Fibroblast of skin of right biceps (primary cell): ENCODE measurements at places on chromosomes 2 and 18.

DNA sequence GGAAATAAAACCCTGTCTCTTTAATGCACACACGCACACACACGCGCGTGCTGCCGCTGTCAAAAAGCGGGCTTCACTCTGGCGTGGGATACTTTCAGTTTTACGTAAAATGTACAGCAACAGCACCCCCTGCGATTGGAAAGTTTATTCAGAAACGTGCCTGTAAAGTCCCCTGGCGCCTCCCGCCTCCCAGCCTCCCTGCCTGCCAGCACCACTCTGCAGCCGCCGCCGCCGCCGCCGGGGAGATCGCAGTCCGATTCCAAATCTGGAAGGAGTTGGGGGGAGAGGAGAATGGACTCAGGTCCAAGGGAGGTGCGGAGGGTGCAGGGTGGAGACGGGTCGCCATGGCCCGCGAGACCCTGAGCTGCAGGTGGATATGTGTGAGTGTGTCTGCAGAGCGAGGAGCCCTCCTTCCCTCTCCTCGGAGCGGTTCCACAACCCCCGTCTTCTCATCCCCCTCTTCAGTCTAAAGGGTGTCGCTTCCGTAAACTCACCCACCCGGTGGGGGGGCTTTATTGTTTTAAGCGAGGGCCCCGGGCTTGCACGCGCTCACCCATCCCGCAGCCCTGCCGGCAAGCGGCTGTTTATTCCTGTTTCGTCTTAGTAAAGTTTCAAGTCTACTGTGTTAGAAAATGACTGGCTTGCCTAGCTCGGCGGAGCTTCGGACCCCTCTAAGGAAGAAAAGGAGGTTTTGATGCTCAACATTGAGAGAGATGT is 1.8 kb upstream of the BCL11A start:
- DNase-seq: peak; percentile 82

GRCh38 chr2:229118336-229118735 is 152.8 kb downstream of the PID1 start:
- DNase-seq: peak; percentile 9

- DNase-seq: peak; percentile 97
Measured at GRCh38 chr2:157229572-157229971, 27.9 kb upstream of the GALNT5 start.

GRCh38 chr2:46040563-46041155 is 256.5 kb upstream of the EPAS1 start:
- DNase-seq: no peak

DNA sequence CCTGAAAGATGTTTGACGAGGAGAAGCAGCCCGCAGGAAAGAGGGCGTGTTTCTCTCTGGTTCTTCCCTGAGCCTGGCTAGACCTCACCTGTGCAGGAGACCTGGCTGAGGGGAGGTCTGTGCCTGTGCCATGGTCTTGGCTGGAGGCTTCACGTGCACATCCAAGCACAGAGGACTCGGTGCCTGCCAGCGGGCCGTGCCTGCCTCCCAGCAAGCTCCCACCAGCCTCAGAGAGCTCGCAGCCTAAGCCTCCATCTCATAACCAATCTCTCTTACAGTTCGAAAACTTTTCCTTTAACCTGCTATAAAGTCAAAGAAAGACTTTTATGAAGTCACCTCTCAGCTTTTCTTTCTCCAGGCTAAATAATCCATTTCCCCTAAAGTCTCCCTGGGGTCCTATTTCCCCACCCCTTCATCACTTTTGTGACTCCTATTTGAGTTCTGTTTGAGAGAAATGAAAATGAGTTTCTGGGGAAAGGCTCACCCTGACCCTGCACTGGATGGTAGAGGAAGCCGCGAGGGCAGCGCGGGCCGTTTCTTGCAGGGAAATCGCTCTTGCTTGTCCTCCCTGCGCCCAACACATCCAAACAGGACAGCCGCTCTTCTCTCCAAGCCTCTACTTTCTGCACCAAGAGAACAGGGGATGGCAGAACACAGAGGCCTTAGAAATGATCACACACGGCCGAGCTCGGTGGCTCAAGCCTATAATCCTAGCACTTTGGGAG is 521.0 kb downstream of the SOX11 start:
- no peak for DNase-seq

- DNase-seq: peak; percentile 78
Measured at GRCh38 chr18:73563901-73564472, 583.6 kb downstream of the FBXO15 start.

GRCh38 chr2:105184420-105184819 is 57.1 kb upstream of the GPR45 start:
- no peak for DNase-seq

DNA sequence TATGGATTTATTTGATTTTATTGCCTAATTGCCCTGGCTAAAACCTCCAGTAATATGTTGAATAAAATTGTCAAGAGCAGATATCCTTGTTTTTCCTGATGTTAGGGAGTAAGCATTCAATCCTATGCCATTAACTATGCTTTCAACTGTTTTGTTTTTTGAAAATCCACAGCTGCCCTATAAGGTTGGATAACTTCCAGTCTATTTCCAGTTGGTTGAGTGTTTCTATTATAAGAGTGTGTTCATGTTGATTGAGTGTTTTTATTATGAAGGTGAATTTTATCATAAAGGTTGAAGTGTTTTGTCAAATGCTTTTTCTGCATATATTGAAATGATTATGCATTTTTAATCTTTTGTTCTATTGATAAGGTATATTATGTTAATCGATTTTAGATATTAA is 149.9 kb upstream of the SCN7A start:
- no peak for DNase-seq

DNA sequence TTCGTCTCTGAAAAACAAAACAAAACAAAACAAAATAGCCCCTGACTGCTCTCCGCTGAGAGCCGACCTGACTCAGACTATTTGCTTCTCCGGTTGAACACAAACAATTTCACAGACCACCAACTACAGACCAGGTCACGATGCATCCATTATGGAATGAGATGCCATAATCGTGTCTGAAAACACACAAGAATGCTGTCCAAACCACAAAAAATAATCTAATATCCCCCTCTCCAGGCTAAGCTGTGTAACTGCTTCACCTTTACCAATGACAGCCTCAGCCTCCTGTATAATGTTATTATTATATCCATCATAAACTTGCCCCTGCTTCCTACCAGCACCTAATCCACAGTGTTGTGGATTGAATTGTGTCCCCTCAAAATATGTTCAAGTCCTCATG is 114.7 kb downstream of the DNAH6 start:
- DNase-seq: peak; percentile 42

DNA sequence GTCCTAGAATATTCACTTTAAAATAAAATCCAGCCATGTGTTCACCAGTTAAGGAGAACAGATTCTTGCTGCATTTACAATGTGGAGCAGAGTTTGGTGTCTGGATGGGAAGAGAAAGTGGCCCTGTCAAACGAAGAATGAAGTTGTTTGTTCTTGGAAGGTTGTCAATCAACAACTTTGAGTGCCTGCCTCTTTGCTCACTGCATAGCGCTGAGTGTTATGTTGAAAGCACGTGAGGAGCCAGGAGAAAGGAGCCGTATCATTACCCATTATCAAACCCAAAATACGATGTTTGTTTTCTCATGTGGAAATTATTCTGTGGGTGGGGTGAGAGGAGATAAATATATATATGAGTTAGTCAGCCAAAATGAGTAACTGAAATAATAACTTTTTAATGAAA is 492.5 kb upstream of the POU3F3 start:
- no peak for DNase-seq

DNA sequence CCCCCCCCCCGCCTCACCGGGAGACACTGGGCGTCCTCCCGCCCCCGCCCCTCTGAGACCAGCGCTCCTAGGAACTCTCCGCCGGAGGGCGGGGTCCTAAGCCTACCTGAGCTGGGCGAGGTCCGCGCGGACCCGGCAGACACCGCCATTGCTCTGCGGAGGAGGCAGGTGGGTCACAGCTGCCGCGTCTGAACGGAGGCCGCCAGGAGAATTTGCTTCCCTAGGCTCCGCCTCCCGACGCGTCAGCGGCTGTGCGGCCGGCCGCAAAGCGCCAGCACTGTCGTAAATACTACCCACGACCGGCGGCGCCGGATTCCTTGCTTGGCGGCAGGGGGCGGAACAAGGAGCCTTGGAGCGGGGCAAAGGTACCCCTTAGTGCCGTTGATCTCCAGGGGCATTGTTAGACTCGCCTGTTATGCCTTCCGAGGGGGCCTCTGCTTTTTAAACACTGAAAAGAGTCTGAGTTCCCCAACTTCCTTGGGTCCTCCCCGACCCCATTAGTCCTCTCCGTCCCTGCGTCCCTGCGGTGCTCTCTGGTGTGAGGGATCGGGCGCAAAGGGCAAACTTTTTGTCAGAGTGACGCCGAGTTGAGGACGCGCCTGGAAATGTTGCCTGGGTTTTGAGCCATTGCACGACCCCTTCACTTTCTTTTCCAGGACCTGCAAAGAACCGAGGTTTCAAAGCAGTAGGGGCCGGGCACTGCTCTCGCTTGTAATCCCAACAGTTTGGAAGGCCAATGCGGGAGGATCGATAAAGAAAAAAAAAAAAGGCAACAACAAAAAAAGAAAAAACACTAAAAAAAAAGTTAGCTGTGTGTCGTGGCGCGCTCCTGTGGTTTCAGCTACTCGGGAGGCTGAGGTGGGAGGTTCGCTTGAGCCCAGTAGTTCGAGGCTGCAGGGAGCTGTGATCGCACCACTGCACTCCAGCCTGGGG is at the start of gene GGCX:
TSS of gene GGCX (minus strand) at position 214 of the 933 bp plus-strand sequence. CDS start at position 149, 65 bp downstream.
- peak; percentile 94 for DNase-seq

DNA sequence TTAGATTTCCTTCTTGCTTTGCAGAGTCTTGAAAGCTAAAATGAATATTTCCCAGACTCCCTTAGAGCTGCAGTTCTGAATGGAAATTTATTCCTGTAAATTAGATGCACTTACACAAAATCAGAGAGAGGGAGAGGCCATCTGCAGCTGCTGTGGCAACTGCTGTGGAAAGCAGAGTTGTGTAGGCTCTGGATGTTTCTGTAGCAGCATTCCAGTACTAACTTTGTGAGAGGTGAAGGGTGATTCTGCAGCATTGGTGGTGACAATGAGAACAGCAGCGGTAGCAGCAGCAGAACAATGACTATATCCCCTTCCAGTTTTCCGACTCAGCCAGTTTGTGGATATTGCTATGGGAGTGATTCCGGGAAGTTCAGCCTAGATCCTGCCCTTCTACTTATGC is 433.0 kb upstream of the REG3G start:
- no peak for DNase-seq

- no peak for DNase-seq
Measured at GRCh38 chr18:64100116-64100922, 48.6 kb downstream of the LINC00305 start.

DNA sequence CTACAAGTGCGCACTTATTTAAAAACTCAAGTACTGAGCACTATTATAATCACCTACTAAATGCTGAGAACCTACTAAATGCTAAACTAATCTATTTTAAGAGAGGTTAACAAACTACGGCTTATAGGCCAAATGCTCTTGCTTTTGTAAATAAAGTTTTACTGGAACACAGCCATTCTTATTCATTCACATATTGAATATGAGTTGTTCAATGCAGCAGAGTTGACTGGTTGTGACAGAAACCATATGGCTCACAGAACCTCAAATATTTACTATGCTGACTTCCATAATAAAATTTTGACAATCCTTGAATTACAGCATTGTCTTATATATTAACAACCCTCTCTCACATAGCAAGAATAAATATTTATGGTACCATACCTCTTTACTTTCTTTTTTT is 103.2 kb downstream of the ZNF521 start:
- DNase-seq: no peak

DNA sequence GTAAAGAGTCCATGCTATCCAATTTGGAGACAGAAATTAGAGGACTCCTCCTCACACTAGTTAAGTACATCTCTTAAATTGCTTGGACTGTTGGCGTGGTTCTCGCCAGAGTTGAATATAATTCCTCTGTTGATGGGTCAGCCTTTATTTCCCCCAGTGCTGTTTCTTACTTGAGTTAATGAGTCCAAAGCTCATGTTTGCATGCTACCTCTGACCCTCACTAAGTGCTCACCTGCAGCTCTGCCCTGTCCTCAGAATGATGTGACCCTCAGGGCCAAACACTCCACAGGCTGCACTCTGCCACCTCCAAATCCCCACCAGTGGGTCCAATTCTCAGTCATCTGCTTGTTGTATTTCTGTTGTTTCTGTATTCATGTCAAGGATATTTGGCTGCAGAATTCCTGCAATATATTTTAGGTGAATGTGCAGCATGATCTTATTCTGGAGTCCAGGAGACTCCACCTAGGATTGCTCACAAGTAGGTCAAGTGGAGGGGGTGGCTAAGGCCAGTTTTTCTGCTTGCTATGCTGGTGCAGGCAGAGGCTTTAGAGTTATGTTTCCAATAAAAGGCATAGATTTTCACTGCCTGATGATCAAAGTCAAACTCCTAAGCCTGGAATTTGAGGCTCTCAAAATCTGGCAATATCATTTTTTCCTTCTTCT is 37.8 kb downstream of the RDH14 start:
- peak; percentile 34 for DNase-seq

GRCh38 chr2:234330902-234331301 is 166.0 kb downstream of the ARL4C start:
- no peak for DNase-seq

- DNase-seq: no peak
Measured at GRCh38 chr2:68225119-68225632, 27.2 kb downstream of the PPP3R1 start.

DNA sequence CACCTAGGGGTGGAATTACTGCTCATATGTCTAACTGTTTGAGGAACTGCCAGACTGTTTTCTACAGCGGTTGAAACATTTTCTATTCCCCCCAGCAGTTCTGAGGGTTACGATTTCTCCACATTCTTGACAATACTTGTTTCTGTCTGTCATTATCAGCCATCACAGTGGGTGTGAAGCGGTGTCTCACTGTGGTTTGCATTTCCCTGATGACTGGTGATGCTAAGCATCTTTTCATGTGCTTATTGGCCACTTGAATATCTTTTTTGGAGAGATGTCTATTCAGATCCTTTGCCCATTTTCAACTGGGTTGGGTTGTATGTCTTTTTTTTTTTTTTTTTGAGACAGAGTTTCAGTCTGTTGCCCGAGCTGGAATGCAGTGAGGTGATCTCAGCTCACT is 63.0 kb downstream of the ADNP2 start:
- peak; percentile 44 for DNase-seq

- DNase-seq: peak; percentile 49
Measured at GRCh38 chr2:205858275-205858674, 176.0 kb downstream of the NRP2 start.

- peak; percentile 88 for DNase-seq
Measured at GRCh38 chr2:235666213-235666781, 172.5 kb downstream of the AGAP1 start.

- no peak for DNase-seq
Measured at GRCh38 chr2:237150831-237151375, 65.2 kb downstream of the COPS8 start.

DNA sequence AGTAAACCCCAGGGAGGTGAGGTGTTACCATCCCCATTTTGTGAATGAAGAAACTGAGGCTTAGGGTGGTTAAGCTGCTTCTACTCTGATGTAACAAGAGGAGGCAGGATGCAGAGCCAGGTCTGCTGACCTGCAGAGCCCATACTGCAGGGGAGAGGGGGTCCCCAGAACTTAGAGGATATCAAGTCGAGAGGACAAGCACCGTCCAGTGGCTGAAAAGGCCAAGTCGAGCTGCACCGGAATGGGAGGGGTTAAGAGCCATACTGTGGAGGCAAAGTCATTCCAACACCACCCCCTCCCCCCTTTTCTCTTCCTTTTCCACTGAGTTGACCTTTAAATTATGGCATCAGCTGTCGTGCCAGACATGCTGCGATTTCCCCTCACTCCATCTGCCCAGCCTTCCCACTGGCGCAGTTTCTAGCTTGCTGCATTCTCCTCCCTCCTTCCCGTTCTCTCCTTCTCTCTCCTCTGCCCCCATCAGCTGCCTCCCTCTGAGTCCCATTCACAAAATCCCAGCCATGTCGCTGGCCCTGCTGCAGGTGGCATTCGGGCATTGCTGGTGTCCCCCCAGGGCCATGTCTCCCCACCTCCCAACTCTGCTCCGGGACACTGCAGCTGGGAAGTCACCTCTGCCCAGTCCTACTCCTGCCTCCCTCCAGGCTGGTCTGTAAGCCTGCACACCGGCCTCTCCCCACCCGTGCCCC is 346.9 kb downstream of the DYSF start:
- no peak for DNase-seq
